Mucosa of descending colon (tissue), 3 donors: ENCODE measurements at places on chromosomes 5 and 9. TPM values are rescaled to one million over a fixed set of nuclear protein-coding genes. Genes with fewer than 3 reads are reported as not detected.

DNA sequence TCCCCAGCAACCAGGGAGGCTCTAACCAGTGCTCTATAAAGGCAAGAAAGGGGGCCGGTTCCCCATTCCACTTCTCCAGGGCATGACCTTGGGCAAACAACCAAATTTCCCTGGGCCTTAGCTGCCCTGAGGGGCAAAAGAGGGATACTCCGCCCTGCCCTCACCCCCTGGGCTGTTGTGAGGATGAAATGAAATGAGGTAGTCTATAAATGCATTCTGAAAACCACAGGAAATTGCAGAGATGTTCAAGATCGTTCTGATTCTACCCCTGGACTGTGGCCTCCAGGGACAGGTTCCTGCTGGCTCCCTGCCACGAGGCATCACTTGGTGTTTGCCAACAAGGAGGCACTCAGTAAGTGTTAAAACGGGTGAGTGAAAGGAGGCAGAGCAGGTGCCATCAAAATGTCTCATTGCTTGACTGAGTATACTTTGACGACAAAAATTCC is 5.7 kb downstream of the RAPGEF1 start:
- DNase-seq, result peak; percentile 86

DNA sequence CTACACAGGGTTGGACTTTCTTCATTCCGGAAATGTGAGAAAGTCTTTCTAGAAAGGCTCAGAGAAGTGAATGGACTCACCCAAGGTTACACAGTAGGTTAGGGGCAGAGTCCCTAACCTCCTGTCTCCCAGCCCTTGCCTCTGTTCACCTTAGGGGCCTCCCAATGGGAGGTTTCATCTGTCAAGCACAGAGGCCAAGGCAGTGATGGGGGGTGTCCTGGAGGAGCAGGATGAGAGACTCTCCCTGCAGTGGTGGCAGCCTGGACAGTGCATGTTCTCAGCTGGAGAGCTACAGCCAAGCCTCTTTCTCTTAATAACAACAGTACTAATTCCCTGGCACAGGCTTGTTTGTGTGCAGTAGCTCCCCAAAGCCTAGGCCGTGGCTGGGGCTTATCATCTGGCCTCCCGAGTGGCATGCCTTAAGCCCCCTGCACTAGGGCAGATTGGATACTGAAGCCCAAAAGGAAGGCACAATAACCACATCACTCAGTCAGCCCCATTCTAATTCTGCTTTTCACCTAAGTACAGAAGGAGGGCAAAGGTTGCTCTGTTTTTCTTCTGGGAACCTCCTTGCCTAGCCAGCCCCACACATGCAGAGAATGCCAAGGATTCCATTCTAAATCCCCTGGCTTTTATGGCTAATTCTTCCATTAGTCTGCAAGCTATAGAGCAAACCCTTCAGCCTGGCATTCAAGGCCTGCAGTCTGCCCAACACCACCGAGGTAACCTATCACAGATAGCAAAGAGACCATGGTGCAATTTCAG is 50.2 kb upstream of the XPA start:
- no peak for DNase-seq

DNA sequence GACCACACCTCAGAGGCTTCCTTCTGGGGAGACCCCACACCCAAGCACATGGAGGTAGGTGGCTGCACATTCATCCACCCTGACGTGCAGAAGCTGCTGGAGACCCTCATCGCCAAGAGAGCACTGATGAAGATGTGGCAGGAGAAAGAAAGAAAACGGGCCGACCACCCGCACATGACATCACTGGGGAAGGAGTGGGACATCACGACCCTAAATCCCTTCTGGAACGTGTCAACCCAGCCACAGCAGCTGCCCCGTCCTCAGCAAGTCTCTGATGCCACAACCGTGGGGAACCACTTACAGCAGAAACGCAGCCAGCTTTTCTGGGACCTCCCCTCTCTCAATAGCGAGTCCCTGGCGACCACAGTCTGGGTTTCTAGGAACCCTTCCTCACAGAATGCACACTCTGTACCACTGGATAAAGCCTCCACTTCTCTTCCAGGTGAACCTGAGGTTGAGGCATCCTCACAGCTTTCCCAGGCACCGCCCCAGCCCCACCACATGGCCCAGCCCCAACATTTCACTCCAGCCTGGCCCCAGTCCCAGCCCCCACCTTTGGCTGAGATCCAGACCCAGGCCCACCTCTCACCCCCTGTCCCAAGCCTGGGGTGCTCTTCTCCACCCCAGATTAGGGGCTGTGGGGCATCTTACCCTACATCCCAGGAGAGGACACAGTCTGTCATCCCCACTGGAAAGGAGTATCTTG is 3.0 kb downstream of the SPATA31E1 start:
- no peak for DNase-seq

DNA sequence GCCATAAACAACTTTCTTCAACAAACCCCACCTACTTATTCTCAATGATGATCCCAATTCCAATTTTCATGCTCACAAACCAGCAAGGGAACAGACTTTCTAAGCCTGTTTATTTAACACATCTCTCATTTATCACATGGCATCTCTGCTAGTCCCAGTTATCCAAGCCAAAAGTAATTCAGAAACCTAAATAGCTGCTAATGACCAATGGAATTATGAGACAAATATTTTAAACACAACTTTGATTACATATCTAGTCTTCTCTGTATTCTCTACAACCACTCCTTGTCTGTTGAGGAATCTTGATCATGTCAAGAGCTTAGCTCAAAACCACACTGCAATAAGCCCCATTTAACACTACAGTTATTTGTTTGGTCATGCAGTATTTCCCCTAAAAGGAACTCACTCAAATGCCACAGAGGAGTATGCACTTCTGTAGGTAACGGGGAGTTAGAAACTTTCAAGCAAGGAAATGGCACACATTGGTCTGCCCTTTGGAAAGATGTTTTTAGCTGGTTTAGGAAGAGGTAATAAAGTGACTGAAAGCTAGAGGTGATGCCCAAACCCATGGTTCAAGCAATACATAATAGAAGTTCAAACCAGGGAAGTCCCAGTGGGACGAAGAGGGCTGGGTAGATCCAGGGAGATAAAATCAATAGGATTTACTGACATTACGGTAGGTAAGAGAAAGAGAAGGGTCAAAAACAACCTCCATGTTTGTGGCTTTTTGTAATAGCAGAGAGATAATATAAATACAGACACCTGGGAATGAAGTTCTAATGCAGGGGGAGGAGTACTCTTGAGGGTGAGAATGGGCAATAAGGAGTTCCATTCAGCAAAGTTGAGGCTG is 42.1 kb upstream of the HTR4 start:
- no peak for DNase-seq

- no peak for DNase-seq
These were observed 27.9 kb downstream of the DOCK8 start for GRCh38 chr9:242461-243080.

FSTL4 gene
- total RNA-seq, result 0.77 TPM

PRSS3 gene
- total RNA-seq, result 107 TPM

FAM81B gene
- total RNA-seq, result not detected
